ENCODE measurements at places on chromosomes 6 and 20.
A peak's percentile ranks its signal among the peaks of the same experiment; 100 is the strongest.

DNA sequence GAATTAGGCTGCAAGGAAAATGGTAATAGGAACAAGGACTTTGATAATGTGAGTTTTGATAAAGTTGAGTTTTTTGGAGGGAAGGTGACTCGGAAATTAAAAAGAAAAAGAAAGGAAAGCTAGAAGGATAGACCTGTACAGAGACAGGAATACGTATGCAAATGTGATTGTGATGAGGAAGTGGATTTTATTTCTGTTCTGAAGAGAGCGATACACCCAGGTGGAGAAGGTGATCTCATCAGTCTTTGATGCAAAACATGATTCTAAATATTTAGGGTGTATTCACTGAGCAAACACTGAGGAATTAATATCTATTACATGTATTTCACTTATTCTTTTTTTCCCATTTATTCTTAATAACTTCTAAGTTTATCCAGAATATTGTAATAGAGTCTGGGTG, 9.2 kb upstream of the PLEKHG1 start:
- H3K27ac ChIP-seq: no peak overlapping the region
- H3K36me3 ChIP-seq: no peaks in the 10 kb centered on the region
- no peak overlapping the region for H3K4me3 ChIP-seq
- H3K4me1 ChIP-seq: no peaks in the 10 kb centered on the region
- H3K27me3 ChIP-seq: no peaks in the 10 kb centered on the region
- no peak for DNase-seq

DNA sequence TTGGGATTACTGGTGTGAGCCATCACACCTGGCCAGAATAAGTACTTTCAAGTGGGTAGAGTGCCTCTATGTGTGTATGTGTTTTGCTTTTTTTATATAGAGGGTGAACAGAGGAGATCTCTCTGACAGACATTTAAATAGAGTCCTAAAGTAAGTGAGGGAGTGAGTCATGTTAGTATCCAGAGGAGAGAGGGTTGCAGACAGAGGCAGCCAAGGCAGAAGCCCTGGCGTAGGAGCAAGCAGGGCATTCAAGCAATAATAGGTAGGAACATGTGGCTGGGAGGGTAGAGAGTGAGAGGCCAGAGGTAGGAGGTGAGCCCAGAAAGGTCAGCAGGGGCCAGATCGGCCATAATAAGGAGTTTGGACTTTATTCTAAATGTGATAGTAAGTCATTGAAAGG, 48.9 kb downstream of the PHF20 start:
- H3K4me1 ChIP-seq: no peaks in the 10 kb centered on the region
- no peak overlapping the region for H3K27ac ChIP-seq
- H3K27me3 ChIP-seq: no peaks in the 10 kb centered on the region
- no peaks in the 10 kb centered on the region for H3K36me3 ChIP-seq
- no peak for DNase-seq
- H3K4me3 ChIP-seq: no peak overlapping the region

DNA sequence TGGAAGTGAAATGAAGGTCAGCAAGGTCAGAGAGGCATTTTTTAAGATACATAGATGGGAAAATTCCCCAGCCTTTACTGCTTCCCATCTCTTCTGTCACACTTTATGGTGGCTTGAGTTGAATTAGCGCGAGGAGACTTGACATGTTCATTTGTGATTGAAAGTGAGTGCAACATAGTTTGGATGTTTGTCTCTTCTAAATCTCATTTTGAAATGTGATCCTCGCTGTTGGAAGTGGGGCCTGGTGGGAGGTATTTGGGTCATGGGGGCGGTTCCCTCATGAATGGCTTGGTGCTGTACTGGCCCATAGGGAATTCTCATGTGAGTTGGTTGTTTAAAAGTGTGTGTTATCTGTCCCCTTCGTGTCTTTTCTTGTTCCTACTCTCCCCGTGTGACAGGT, 237.2 kb downstream of the CDKAL1 start:
- no peaks in the 10 kb centered on the region for H3K36me3 ChIP-seq
- no peaks in the 10 kb centered on the region for H3K27me3 ChIP-seq
- no peak overlapping the region for H3K27ac ChIP-seq
- H3K4me1 ChIP-seq: 0 out of 2 replicates have a peak, but pooled peaks cover 1% of the 10 kb centered on the region
- DNase-seq: peak; percentile 37
- H3K4me3 ChIP-seq: no peak overlapping the region

- peak overlapping the region; percentile 51 for H3K4me3 ChIP-seq
- H3K4me1 ChIP-seq: peaks cover 7% of the 10 kb centered on the region
- no peaks in the 10 kb centered on the region for H3K36me3 ChIP-seq
- DNase-seq: peak; percentile 31
Measured at GRCh38 chr20:18058661-18059467, 1.1 kb upstream of the OVOL2 start.

DNA sequence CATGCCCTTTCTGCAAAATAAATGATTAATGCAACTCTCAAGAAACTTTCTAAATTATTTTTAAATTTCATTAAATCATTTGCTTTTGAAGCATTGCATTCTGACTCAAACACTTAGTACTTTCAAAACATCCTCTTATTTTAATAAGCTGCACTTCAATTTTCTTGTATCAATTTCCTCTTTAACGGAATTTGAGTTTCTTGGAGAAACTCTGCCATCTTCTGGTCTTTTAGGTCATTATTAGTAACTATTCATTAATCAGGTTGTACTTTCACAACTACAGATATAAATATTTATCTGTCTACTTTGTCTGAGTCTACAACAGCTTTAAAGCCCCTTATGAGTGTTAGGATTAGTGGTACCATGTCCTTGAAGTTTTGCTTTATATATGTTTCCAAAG, 30.2 kb downstream of the TMX4 start:
- H3K27me3 ChIP-seq: no peaks in the 10 kb centered on the region
- H3K27ac ChIP-seq: no peak overlapping the region
- H3K4me1 ChIP-seq: no peaks in the 10 kb centered on the region

- no peak overlapping the region for H3K4me3 ChIP-seq
- H3K27ac ChIP-seq: no peak overlapping the region
- DNase-seq: no peak
- 0 out of 2 replicates have a peak, but pooled peaks cover 1% of the 10 kb centered on the region for H3K4me1 ChIP-seq
Measured at GRCh38 chr6:133436652-133437051, 195.5 kb downstream of the EYA4 start.

DNA sequence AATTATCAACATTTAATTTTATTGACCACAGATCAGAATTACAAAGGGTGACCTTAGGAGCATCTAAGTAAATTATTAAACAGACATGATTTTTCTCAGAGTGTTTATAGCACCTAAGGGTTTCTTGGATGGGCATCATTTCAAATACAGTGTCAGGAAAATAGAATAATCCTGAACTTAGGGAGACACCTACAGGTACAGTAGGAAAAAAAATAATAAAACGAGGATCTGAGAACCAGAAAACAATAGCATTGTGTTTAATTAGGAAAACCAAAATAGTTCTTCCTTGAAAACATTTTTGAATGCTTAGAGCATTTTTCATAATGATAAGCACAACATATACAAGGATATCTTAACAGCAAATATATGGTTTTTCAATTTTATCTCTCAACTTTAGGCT, 39.2 kb downstream of the MMUT start:
- H3K36me3 ChIP-seq: no peaks in the 10 kb centered on the region
- no peaks in the 10 kb centered on the region for H3K27me3 ChIP-seq
- H3K4me3 ChIP-seq: no peak overlapping the region
- H3K4me1 ChIP-seq: no peaks in the 10 kb centered on the region
- no peak for DNase-seq

- peaks cover 66% of the 10 kb centered on the region for H3K27me3 ChIP-seq
- no peak overlapping the region for H3K27ac ChIP-seq
- DNase-seq: no peak
- H3K36me3 ChIP-seq: no peaks in the 10 kb centered on the region
- H3K4me3 ChIP-seq: peak overlapping the region; percentile 39
Measured at GRCh38 chr6:137489046-137490005, 4.9 kb downstream of the OLIG3 start.

- no peaks in the 10 kb centered on the region for H3K4me1 ChIP-seq
- no peaks in the 10 kb centered on the region for H3K36me3 ChIP-seq
- H3K27me3 ChIP-seq: no peaks in the 10 kb centered on the region
- DNase-seq: no peak
- no peak overlapping the region for H3K27ac ChIP-seq
- H3K4me3 ChIP-seq: no peak overlapping the region
Measured at GRCh38 chr6:127776320-127776719, 124.5 kb downstream of the THEMIS start.

- H3K36me3 ChIP-seq: no peaks in the 10 kb centered on the region
- no peaks in the 10 kb centered on the region for H3K4me1 ChIP-seq
- no peaks in the 10 kb centered on the region for H3K27me3 ChIP-seq
Measured at GRCh38 chr20:53647286-53647821, 53.7 kb upstream of the ZNF217 start.

- no peak for DNase-seq
- no peak overlapping the region for H3K27ac ChIP-seq
- no peaks in the 10 kb centered on the region for H3K36me3 ChIP-seq
- H3K27me3 ChIP-seq: no peaks in the 10 kb centered on the region
- H3K4me1 ChIP-seq: no peaks in the 10 kb centered on the region
- H3K4me3 ChIP-seq: no peak overlapping the region
Measured at GRCh38 chr6:10690651-10691445, 3.6 kb downstream of the C6orf52 start.

DNA sequence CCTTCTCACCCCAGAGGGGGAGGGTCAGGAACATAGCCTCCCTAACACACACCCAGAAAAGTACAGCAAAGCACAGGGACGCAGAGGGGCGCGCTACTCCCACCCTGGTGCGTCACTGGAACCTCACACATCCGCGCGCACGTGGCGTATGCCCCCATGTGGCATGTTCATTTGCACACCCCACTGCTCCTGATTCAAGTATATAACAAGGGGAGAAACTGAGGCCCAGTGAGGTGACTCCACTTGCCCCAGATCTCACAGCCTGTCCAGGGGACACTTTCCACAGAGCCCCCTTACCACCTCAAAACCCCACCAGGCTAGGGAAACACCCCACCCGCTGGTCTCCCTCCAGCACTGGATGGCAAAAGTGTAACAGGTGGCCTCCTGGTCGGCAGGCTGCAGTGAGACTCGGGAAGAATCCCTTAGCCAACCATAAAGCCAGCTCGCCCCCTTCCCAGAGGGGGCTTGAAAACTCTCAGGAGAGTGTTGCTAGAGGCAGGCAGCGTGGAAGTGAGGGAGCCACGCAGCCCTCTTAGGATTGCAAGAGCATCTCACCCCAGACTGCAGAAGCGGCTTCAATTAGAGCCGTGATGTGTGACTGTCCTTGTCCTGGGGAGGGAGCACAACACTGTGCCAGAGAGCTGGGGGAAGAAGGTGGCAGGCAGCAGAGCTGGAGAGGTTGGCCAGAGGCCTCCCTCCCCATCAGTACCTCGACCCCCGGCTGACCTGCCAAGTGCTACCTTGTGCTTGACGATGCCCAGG, at the start of gene GRM4:
GRM4 (minus strand) TSS at position 67 of the 762 bp plus-strand sequence. CDS start 12,591 bp downstream, outside the sequence.
- no peak within 1 kb of the TSS for H3K27ac ChIP-seq
- no peak for DNase-seq
- H3K27me3 ChIP-seq: no peaks in the 10 kb centered on the region
- no peaks in the 10 kb centered on the region for H3K36me3 ChIP-seq
- peak within 1 kb of the TSS; percentile 35 for H3K4me3 ChIP-seq

GRCh38 chr20:45080867-45081624, 19.9 kb downstream of the KCNS1 start:
- no peak overlapping the region for H3K27ac ChIP-seq
- H3K27me3 ChIP-seq: no peaks in the 10 kb centered on the region
- no peaks in the 10 kb centered on the region for H3K36me3 ChIP-seq
- H3K4me1 ChIP-seq: peaks cover 2% of the 10 kb centered on the region

DNA sequence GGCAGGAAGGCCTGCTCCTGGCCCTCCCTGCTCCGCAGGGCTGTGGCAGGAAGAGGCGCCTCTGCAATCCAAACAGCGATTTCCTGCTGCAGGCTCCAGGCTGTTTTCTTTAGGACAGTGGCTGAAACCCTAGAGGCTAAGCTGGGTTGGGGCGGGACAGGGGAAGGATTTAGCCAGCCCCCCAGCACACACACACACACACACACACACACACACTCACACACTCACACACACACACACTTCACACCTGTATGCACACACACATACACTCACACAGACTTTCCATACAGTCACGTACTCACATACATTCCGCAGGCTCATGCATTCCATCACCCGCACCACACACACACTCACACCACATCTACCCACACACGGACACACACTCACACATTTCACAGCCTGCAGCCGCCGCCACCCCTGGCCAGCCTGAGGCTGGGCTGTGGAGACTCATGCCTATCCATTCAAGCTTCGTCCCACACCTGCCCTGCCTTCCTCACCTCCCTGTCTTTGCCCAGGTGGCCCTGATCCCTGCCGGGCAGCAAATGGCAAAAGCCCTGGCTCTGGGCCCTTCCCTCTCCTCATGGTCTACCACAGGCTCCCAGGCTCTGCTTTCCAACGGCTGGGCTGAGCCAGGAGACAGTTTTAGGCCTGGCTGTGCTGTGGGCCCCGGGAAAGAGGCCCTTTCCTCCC, 17.9 kb downstream of the MDFI start:
- H3K4me3 ChIP-seq: no peak overlapping the region
- H3K4me1 ChIP-seq: no peaks in the 10 kb centered on the region
- no peak for DNase-seq
- no peaks in the 10 kb centered on the region for H3K27me3 ChIP-seq
- no peak overlapping the region for H3K27ac ChIP-seq

GRCh38 chr6:100366419-100366818, 98.3 kb downstream of the SIM1 start:
- H3K27ac ChIP-seq: no peak overlapping the region
- no peaks in the 10 kb centered on the region for H3K36me3 ChIP-seq
- no peaks in the 10 kb centered on the region for H3K27me3 ChIP-seq

DNA sequence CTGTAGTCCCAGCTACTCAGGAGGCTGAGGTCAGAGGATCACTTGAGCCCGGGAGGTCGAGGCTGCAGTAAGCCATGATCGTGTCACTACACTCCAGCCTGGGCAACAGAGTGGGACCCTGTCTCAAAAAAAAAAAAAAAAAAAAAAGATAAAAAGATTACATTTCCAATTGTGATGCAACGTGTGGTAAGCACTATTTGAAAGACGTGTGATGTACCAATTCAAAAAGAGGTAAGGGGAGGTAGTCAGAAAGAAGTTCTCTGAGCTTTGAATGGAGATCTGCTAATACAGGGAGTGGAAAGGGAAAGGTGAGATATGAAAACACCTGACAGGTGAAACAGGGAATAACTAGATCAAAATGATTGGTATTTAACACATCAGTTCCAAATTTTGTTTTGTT, 11.9 kb downstream of the GOPC start:
- no peak overlapping the region for H3K4me3 ChIP-seq
- H3K27ac ChIP-seq: no peak overlapping the region
- no peaks in the 10 kb centered on the region for H3K27me3 ChIP-seq
- H3K4me1 ChIP-seq: no peaks in the 10 kb centered on the region
- H3K36me3 ChIP-seq: no peaks in the 10 kb centered on the region

- no peak for DNase-seq
- H3K4me1 ChIP-seq: no peaks in the 10 kb centered on the region
- no peak overlapping the region for H3K4me3 ChIP-seq
- no peak overlapping the region for H3K27ac ChIP-seq
Measured at GRCh38 chr20:12057778-12058177, 140.1 kb downstream of the BTBD3 start.

Data from iPS DF 6.9 (cell line).